ENCODE measurements at places on chromosomes 5 and 9.

- DNase-seq, result no peak
Measured at GRCh38 chr9:72931897-72932296, 21.0 kb downstream of the ALDH1A1 start.

GRCh38 chr5:120817044-120817985, 353.2 kb downstream of the PRR16 start:
- DNase-seq, result no peak

GRCh38 chr9:96080364-96080763, 204.9 kb downstream of the ERCC6L2 start:
- no peak for DNase-seq

- DNase-seq, result peak; percentile 59
Measured at GRCh38 chr5:179679014-179679674, 1.7 kb downstream of the CBY3 start.

DNA sequence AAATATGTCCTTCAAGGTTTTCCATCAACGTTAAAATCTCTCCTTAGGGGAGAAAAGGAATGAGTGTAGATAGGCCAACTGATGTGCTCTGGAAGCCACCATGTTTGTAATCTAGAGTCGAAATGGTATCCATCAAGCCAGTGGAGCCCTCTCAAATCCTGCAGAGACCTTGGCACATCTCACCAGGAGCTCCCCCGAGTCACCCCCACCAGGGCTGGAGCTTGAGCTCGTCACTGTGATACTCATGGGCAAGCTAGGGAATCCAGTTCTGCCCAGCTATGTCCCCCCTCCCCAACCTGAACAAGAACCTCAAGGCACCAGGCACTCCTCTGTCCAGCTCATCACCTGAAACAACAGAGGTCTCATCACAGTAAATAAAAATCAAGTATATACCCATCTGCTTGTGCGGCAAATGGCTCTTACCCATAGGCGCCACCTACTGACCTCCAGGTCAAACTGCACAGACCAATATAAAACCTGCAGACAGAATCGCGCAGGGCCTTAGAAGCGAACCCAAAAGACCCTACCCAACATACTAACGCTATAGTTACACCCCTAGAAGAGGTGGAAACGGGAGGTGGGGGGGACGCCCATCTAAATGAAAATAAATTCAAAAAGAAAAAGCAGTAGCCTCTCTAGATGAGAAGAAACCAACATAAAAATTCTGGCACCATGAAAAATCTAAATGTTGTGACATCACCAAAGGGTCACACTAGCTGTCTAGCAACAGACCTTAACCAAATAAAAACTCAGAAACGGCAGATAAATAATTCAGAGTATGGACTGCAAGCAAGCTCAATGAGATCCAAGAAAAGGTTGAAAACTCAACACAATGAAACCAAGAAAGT, 75.0 kb downstream of the TTC39B start:
- DNase-seq, result no peak

DNA sequence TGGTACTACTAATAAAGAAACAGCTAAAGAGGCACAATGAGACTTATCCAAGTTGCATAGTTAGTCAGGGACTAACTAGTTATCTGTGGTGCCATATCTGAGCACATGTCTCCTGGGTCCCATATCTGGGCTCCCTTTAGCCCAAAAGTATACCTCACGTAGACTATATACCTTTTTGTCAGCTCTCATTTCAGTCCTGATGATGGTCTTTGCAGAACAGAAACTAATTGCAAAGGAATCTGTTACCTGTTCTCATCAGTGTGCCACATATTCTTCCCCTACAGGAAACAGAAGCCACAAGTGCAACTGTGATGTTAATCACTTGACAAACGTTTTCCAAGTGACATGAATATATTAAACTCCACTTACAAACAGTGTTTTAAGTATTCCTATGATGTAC, 395.2 kb downstream of the KIAA0825 start:
- DNase-seq, result no peak

DNA sequence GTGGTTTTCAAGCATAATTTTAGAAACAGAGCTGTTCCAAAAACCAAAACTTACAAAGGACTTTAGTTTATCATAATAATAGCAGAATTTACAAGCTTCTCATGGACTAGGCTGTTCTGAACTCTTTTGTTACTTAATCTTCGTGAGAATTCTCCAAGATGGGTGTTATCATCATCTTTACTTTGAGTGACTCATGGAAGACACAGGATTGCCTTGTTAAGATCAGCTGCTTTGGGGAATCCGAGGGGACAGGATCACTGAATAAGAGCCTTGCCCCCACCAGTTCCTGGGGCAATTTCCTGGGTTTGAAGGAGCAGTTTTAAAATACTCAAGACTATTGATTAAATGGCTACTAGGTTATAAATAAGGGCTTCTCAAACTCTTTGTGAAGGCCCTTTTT, 80.5 kb downstream of the CFAP90 start:
- no peak for DNase-seq

DNA sequence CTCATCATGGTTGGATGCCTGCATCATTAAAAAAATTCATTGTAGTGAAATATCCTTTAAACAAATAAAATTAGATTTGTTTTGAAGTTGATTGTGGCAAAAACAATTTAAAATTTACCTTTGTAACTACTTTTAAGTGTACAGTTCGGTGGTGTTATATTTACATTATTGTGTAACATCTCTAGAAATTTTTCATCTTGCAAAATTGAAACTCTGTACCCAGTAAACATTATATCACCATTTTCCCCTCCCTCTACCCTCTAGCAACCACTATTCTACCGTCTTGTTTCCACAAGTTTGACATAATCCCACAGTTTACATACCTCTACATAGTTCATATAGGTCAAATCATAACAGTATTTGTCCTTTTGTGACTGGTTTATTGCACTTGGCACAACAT, 2.0 kb upstream of the KIAA1958 start:
- no peak for DNase-seq

DNA sequence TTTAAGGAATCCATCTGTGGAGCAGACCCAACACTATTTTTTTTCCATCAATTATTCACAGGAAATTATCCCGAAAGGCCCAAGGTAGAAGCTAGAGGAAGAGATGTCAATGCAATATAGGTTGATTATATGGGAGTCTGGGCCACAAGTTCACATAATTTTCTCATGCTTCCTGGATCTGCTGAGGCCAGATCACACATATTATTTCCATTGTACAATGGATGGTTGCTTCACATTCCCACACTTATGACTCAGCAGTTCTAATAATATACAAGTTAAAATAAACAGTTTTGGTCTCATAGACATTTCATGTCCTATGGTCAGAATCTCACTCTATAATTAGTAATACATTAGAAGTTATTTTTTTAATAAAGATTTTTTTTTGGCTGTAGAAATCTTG, 66.0 kb upstream of the PTPRD start:
- no peak for DNase-seq

DNA sequence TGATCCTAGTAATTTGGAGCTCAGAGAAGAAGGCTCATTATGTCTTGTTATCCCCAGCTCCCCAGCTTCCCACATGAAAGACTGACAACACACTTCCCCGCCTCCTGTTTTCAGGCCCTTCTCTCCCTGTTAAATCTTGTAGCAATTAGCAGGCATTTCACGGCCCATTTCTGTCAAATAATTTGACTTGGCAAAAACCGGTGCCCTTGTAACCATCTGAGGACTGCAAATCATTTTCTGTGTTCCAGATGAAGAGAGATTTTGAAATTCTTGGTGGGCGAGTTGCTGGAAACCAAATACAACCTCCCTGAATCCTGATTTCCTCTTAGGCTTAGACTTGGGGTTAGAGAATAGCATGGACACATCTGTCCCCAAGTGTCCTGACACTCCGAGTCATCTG, 109.7 kb downstream of the MSX2 start:
- no peak for DNase-seq

DNA sequence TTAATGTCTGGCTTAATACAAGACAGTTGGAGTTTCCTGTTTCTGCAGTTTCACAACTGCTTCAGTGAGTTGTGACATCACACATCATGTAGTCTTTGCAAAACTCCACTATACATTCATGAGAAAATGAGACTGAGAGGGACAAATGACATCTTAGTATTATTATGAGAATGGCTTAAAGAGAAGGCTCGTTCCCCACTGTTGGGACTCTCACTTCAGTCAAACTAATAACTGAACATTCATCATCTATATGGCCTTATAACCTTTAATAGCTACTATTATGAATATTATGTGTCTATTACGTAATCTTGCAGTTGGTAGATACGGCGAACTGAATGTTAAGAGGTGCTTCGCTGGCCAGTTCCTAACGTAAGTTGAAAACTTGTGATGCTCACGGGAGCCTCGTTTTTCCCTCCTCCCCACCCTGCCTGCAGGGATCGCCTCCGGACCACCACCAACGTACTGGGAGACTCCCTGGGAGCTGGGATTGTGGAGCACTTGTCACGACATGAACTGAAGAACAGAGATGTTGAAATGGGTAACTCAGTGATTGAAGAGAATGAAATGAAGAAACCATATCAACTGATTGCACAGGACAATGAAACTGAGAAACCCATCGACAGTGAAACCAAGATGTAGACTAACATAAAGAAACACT, 79.4 kb downstream of the SLC1A3 start:
- no peak for DNase-seq

DNA sequence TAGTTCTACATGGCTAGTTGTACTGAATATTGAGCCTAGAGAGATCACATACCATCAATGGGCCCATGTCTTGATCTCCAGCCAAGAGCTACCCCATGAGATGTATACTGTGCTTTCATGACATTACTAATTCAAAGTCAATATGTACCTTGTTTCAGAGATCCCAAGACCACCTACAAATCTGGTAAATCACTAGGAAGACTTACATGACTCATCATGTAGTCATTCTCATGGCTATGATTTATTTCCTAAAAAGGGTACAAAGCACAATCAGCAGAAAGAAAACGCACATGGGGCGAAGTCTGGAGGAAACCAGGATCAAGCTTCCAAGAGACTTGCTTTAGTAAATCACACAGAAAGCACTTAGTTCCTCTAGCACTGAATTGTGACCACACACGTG, 103.0 kb downstream of the PCSK5 start:
- no peak for DNase-seq

Data from globus pallidus (tissue), 1 donor.